ENCODE measurements at places on chromosomes 5 and 9.

- no peak for DNase-seq
Observed at GRCh38 chr9:37408933-37409710, 13.4 kb upstream of the GRHPR start.

- DNase-seq = no peak
Observed at GRCh38 chr5:67203701-67204074, 7.1 kb upstream of the CD180 start.

DNA sequence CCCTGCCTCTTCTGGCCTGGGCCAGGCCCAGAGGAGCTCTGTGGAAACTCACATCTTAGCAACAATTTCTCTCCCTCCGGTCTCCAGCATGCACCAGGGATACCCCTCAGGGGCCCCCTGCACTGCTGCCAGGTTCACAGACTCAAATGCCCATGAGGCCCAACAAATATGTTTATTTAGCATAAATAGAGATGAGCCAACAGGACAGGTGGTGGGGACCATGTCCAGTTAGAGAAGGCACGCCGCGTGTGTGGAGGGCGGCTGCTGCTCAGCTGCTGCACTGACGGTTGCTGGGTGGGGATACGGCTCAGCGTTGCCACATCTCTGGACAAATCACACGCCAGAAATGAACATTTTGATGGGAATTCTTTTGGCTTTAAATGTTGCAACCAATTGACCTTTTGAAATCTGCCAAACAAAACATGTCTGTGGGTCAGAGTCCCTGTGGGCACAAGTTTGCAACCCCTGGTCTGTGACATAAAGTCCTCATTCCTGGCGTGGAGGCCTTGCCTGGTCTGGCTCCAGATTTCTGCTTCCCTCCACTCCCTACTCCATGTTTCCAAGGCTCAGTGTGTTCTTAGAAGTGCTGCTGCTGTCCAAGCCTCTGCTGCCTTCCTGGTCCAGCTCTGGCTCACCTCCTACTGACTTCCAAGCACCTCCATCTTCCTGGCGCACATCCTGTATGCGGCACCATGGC, 88.9 kb downstream of the AMBP start:
- DNase-seq = no peak

DNA sequence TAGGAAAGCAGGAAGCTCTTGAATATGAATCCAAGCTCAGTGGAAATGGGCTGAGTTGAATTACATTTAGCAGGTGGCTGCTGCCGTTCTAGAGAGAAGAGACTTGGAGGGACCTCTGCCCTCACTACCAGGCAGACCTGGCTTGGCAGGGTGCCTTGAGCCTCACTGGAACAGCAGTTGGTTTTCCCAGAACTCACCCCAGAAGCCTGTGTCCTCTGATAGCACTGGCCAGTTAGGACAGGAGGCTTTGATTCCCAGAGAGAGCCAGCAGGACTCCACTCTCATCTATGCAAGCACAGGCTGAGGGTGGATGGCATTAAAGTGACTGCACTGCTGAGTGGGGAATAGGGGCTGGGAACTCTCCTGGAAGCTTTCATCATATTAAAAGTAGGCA, 54.8 kb downstream of the PWWP2A start:
- DNase-seq = no peak

- no peak for DNase-seq
Observed at GRCh38 chr5:135218486-135218755, 180.6 kb downstream of the MACROH2A1 start.

Measured in Panc1 (cell line).